ENCODE measurements at places on chromosomes 16 and 17.

DNA sequence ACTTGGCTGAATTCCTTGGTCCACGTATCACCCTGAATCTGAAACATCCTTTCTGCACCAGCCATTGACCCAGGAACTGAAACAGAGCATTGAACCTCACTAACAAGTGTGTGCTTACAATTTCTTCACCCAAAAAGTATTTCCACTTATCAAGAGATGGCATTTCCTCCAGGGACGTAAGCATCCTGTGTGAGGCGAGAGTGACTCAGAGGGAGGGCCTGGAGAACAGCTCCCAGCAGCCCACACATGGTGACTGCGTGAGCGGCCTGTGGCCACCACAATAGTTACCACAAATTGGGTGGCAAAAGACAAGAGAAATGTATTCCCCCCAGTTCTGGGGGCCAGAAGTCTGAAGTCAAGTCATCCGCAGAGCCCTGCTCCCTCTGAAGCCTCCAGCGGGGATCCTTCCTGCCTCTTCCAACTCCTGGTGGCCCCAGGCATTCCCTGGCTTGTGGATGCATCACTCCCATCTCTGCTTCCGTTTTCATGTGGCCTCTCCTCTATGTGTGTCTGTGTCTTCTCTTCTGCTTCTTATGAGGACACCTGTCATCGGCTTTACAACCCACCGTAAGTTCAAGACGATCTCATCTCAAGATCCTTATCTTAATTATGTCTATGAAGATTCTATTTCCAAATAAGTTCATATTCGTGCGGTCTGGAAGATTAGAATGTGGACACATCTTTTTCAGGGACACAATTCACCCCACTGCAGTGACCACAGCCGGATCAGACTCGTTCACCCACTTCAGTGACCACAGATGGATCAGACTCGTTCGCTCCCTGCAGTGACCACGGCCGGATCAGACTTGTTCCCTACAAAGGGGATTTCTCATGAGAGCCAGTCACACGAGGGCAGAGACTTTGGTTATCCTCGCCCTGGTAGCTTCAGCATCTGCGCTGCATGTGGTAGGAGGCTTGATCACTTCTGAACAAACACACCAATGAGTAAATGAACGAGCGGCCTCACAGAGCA lies 122.6 kb upstream of the FOXF1 start:
- no peak for DNase-seq

- DNase-seq, result no peak
Observed at GRCh38 chr16:27924411-27925118, 138.9 kb downstream of the GSG1L start.

- no peak for DNase-seq
Observed at GRCh38 chr16:3171181-3171854, 16.7 kb upstream of the OR1F1 start.

GRCh38 chr17:9666461-9667050 lies 21.2 kb downstream of the USP43 start:
- no peak for DNase-seq

DNA sequence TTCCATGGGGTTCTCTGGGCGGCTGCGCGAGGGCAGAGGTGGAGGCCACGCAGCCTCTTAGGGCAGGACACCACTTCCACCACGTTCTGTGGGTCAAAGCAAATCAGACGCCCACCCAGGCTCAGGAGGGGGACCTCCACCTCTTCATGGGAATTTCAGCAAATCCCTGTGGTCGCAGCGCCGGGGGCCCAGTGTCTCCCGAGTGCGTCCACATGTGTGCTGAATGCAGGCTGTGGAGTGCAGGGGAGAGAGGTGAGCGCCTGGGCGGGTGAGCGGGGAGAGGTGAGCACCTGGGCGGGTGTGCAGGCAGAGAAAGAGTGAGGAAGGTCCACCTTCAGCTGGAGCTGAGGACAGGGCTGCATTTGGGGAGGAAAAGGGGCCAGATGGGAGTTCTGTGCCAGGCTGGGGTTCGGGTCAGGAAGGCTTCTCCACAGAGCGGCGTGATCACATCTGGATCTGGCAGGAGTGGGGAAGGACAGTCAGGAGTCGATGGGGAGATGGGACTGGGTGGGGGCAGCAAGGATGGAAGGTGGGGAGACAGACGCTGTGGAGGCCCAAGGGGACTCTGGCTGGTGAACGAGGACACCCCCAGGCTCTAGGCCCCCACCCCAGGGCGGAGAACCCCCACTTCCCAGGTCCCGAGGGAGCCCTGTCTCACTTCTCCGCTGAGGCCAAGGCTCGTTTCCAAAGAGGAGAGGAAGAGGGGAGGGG lies 36.8 kb upstream of the CBFA2T3 start:
- DNase-seq, result no peak

- DNase-seq, result no peak
Observed at GRCh38 chr17:45393411-45393810, 39.3 kb downstream of the ARHGAP27 start.

DNA sequence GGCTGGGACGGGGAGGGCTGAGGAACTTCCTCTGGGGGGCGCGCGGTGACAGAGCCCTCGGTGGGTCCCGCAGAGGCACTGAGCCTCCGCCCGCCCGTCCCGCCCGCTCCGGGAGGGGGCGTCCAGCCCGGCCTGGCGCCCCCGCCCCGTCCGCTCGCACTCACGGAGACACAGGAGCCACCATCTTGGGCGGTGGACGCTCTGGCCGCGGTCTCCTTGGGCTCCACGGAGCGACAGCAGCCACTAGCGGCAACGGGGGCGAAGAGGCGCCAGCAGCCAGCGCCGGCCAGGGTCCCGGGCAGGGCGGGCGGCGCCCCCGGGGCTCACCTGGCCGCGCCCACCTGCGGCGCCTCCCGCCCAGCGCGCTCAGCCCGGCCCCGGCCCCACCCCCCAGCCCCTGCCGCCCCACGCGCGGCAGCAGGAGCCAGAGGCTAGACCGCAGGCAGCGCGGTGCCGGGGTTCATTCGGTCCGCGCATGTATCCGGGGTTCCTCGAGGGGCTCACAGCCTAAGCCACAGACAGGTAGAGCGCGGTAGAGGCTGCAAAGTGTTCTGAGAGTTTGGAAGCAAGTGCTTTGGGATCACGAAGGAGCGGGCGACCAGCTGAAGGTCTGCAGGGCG lies at the start of gene C17orf113:
C17orf113 (minus strand) TSS at position 209 of the 620 bp plus-strand sequence. CDS start 7,225 bp downstream, outside the sequence.
- peak; percentile 26 for DNase-seq

- DNase-seq, result no peak
Observed at GRCh38 chr17:56762988-56763387, 70.7 kb downstream of the C17orf67 start.

DNA sequence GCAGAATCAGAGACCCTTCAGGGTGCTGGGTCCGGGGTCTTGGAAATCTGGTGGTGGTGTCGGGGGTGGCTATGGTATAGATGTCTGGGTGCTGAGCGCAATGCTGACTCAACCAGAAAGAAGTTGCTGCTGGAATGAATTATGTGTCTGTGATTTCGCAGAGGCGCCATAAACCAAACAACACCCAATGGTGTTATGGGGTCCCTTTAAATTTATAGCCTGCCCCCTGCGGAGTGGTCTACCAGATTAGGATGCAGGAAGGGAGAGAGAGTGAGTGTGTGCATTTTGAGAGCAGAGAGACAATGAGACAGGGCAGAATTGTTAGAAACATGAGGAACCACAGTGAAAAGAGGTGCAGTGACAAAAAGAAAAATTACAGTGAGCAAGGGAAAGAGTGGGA lies 100.7 kb upstream of the CDH11 start:
- DNase-seq, result no peak

DNA sequence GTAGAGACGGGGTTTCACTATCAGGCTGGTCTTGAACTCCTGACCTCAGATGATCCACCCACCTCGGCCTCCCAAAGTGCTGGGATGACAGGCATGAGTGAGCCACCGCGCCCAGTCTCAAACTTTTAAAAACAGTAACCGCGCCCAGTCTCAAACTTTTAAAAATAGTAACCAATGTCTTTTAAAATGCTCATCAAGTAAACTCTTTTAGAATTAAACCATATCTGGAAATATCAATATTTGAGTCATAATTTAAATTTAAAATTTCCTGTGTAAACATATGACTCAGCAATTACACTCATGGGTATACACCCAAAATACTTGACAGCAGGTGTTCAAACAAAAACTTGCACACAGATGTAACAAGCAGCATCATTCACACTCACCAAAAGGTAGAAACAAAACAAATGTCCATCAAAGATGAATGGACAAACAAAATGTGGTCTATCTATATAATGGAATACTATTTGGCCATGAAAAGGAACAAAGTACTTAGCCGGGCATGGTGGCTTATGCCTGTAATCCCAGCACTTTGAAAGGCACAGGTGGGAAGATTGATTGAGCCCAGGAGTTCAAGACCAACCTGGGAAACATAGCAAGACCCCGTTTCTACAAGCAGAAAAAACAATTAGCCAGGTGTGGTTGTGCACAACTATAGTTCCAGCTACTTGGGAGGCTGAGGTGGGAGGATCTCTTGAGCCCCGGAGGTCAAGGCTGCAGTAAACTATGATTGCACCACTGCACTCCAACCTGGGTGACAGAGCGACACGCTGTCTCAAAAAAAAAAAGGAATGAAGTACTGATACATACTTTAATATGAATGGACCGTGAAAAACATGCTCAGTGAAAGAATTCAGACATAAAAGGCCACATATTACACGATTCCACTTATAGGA lies 20.2 kb downstream of the ENPP7 start:
- DNase-seq, result no peak

GRCh38 chr16:82882982-82883835 lies 256.4 kb downstream of the CDH13 start:
- no peak for DNase-seq

DNA sequence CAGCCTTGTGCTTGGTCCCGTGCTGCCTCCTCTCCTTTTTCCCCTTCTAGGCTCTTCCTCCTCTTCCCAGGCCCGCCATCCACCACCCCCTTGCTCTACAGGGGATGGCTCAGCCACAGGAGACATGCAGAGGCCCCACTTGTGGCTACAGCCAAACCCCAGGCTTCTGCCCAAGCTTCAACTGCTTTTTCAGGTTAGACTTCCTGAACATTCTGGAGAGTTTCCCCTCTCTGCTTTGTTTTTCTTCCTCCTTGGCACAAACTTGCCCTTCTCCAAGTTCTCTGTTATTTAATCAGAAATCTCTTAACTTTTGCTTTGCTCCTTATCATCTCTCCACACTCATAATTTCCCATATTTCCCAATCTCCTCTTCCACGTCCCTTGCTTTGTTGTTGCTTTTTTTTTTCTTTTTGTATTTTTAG lies 18.3 kb upstream of the HAS3 start:
- no peak for DNase-seq

GRCh38 chr17:29742210-29742513 lies 119.5 kb upstream of the CORO6 start:
- no peak for DNase-seq

DNA sequence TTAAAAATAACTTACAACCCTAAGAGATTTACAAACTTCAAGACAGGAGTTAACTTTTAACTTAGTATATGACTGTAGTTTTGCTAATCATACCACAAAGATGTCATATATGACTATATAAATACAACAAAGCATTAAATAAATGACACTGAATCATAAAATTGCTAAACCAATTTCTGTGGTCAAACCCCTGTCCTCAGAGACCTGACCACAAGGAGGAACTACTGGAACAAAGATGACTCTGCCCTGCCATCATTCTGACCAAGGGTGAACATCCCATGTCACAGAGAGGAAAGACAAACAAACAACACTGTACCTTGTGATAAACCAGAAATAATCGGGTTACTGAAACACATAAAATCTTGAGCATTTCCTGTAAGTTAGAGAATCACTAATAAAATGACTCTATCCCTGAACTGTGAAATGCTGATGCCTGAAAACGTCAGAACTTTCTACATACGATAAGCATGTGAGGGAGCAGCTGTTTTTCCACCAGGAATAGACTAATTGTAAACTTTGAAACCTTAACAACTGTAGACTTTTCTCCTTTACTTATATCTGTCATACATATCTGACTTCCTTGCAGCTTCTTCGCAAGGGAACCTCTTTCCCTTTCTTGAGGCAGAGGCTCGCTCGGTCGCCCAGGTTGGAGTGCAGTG lies 47.9 kb downstream of the WDR59 start:
- DNase-seq, result no peak

- no peak for DNase-seq
Observed at GRCh38 chr16:10584981-10585438, 4.6 kb upstream of the EMP2 start.

GRCh38 chr16:2076072-2076865 lies 28.5 kb downstream of the TSC2 start:
- DNase-seq, result no peak

DNA sequence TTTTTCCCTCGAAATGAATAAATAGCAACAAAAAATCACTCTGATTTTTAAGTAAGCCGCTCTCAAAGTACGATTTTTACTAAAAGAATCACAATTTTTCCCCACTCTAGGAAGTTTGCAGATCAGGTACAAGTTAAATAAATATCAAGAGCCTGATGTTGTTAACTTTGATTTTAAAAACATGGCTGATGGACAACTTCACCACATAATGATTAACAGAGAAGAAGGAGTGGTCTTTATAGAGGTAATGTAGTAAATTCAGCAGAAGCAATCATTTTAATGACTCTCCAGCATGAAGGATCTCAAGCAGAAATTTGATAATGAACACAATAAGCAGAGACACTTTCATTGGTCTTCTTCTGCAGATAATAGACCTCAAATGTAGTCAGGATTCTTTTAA lies 262.4 kb downstream of the CNTNAP4 start:
- no peak for DNase-seq

DNA sequence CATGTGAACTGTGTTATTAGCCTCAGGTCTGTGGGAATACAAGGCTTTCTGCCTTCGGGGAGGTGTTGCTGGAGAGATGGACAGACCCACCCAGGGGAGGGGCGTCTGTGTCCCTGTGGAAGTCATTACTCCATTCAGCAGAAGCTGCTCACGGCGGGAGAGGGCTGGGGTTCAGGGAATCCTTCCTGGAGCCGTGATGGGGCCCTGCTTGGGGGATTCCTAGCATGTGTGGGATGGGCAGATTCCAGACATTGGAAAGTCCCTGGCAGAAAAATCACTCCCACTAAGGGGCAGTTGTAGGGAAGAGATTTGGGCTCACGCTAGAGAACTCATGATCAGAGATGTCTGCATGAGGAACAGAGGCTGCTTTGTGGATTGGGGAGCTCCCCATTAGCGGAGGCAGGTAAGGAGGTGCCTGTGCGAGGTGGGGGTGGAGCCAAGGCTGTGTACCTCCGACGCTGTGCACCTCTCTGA lies 56.3 kb upstream of the IL34 start:
- no peak for DNase-seq

DNA sequence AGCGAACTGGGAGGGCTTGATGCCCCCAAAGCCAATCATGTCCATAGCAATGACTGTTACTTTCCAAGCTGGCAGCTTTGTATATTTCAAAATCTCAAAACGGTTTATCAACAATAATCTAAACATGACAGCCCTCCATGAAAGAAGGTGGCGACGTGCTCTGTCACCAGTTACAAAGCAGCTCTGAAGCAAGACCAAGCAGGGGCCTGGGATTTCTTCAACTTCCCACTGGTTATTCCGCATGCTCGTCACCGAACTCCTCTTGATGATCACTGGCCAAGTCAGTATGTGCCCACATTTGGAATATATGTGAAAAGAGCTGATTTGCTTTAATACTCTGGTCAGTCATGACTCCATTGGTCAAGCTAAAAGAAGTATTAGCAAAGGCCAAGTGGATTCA lies 175.6 kb downstream of the VPS53 start:
- no peak for DNase-seq

- no peak for DNase-seq
Observed at GRCh38 chr17:72342627-72343527, 222.1 kb downstream of the SOX9 start.

Measured in NCI-H1105 (cell line).